BJ (cell line): ENCODE measurements at places on chromosomes 6 and 20.

GRCh38 chr20:24993337-24994185 is 1.0 kb upstream of the APMAP start:
- no peak for DNase-seq

GRCh38 chr20:38658879-38659596 is 57.4 kb downstream of the ARHGAP40 start:
- no peak for DNase-seq

DNA sequence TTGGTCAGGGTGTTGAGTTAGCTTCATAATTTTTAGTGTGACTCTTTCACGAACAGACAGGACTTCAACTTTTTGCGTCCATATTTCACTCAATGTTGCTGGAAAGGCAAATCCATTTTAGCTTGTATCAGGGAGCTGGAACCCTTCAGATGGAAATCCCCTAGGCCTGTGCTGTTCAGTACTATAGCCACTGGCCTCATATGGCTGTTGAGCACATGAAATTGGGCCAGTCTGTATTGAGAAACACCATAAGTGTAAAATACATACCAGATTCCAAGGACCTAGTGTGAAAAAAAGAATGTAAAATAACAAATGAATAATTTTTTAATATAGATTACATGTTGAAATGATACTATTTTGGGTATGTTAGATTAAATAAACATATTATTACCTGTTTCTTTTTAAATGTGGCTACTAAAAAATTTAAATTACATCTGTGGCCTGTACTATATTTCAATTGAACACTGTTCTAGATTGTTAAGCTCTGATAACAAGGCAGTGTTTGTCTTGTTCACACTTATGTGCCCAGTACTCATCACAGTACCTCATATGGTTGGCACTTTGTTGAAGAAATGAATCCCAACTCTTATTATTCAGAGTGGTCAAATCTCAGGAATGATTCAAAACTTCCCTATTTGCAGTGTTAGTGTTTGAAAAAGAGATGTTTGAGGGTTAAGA is 34.3 kb downstream of the CTNNBL1 start:
- no peak for DNase-seq

GRCh38 chr6:143068001-143068400 is 7.3 kb downstream of the AIG1 start:
- DNase-seq = no peak

DNA sequence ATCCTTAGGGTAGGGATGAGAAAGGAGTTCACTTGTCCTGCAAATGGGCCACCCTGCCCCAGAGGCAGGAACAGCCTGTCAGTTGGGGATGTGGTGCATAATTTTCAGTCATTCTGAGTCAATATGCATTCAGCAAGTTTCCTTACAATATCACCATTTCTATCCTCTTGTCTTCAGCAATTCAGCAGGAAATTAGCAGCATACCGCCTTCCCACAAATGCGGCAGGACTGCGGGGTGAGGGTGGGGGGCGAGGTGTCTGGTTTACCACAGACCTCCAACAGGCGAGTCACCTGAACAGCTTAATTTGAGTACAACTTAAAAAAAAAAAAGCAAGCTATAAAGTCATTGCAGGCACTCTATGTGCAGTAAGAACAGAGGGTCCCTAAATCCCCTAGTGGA is 126.8 kb downstream of the MAP3K7 start:
- no peak for DNase-seq

DNA sequence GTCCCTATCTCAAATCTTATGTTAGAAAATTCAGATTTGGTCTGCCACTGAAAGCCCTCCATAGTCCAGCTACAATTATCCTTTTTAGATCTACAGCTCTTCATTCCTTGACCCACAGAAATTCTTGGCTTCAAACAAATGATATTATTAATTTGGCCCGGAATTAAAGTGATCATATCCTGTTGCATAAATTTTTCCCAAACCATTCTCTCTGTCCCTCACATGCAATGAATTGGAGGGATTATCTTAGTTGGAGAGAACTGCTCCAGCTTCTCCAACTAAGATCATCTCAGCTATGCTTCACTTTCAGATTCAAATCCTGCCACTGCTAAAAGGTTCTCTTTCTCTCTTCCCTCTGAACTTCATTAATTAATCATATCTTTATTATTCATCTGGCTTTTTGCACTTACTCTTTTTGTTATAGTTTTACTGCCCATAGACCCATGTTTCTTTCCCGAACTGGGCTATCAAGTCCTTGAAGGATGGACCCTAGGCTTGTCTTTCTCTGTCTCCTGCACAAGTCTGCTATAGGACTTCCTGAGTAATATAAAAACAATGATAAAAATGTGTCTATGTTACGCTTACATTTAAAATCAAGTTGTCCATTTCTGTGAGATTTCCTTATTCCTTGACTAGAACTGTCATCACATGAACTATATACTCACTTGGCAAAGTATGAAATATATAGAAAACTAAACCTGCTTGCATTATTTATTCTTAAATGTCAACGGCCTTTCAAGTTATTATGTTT is 493.9 kb upstream of the MARCKS start:
- DNase-seq = no peak

DNA sequence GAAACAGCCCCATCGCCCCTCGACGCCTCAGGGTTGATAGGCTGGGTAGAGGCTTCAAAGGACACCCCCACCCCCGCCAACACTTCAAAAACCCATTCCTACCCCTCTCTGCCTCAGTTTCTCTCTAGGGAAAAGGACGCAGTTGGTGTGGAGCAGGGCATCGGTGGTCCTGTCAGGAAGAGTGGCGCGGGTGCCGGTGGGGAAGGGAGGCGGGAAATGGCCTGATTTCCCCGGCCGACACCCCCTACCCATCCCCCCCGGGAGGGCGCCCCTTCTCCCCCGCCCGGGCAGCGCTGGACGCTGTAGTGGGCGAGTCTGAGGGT is 367 bp downstream of the NRSN2 start:
- DNase-seq = no peak

DNA sequence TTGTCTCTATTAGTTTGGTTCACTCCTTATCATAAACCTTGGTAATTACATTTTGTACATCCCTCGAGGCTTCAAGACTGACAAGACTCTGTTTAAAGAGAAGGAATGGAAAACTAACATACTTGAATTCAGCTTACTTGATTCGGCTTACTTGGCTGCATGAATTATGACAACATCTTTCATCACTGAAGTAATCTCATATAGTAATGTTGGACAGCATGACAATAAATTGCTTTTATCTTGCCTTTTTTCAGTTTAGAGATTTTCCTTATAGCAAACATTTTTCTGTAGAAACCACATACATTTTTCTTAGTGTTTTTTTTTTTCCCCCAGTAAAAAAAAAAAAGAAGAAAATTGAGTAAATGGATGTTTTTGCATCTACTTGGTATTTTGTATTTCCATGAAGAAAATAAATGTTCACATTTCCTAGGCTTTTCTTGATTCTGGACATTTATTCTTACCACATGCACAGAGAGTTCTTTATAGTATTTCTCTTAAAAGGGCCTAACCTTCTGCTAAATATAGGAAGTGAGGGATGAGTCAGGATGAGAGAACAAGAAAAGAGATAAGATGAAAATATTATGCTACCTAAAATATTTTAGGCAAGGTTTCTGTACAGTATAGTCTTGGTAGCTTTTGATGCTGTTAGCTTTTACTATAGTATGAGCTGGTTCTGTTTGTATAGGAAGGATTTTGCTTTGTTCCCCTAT is 101.0 kb upstream of the HDGFL1 start:
- no peak for DNase-seq

GRCh38 chr6:82365016-82365795 is 1.6 kb downstream of the TPBG start:
- DNase-seq = no peak

GRCh38 chr6:76174722-76175121 is 102.3 kb upstream of the IMPG1 start:
- DNase-seq = no peak

GRCh38 chr6:9373308-9373707 is 938.0 kb upstream of the SLC35B3 start:
- DNase-seq = no peak

- no peak for DNase-seq
Measured at GRCh38 chr6:87421576-87421975, 13.8 kb downstream of the CFAP206 start.

DNA sequence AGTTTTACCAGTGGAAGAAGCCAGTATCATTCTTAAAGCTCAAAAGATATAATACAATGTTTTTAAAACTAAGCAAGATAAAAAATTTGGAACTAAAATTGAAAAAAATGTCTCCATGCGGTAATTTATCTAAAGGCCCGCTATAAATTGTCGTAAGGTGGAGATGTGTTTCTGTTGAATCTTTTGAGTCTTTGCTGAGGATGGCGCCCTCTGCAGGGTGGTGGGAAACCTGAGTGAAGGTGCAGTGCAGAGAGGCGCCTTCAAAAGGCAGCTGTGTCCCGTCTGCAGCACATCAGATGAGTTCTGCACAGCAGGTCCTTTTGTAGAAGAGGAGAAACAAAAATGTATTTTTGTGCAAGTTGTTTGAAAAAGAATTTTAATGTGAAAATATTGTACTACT is 29.4 kb upstream of the KIF25 start:
- DNase-seq = no peak

DNA sequence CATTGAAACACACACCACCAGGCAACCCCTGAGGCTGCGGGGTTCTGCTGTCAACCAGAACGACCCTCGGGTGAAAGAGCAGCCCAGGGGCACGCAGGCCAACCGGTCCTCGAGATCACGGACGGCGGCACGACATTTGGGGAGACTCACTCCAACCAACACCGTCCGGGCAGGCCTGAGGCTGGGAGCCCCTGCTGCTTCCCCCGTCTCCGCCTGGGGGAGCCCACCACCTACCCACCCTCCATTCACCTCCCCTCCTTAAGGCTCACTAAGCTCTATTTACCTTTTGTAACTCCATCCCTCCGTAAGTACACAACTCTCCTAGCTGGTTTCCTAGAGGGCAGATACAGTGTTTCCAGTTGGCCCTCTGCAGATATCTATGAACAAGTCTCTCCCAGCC is 971.3 kb upstream of the DEFB115 start:
- no peak for DNase-seq

DNA sequence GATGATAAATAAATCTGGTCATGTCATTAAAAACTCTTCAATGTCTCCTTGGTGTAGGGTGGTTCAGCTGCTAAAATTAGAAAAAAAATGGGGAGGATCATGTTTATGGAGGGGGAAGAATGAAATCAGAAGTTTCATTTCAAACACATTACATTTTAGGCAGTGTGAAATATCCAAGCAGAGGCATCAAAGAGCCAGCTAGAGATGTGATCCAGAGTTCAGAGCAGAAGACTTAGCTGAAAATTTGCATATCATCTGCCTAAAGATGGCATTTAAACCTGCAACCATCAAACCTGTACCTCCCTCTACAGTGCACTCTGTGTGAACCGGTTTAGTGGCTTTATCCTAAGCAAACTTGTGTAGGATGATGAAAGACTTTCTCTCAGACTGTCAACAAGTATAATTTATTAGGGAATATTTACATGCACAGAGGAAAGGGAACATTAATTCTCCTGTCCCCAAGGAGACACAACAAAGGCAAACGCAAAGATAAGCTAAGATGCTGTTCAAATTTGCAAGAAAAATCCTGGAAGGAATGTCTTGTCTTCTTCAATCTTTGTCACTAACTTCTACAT is 84.8 kb upstream of the PLEKHG1 start:
- no peak for DNase-seq

DNA sequence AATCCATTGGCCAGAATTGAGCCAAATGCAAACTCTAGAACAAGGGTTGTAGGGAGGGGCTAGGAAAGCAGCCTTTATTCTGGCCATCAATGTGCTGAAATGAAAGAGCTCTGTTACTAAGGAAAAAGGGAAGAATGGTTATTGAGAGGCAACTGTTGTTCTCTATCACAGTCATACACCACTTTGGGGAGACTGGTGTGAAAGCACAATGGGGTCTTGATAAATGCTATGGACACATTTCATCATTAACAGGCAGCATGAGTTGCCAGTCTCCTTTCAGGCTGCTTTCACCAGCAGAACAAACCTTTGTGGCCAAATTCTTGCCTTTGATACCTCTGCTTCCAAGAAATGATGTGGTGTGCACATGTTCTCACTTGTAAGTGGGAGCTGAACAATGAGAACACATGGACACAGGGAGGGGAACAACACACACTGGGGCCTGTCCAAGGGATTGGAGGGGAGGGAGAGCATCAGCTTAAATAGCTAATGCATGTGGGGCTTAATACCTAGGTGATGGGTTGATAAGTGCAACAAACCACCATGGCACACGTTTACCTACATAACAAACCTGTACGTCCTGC is 86.2 kb downstream of the CDS2 start:
- DNase-seq = no peak

- no peak for DNase-seq
Measured at GRCh38 chr6:20350215-20350614, 51.5 kb upstream of the E2F3 start.

DNA sequence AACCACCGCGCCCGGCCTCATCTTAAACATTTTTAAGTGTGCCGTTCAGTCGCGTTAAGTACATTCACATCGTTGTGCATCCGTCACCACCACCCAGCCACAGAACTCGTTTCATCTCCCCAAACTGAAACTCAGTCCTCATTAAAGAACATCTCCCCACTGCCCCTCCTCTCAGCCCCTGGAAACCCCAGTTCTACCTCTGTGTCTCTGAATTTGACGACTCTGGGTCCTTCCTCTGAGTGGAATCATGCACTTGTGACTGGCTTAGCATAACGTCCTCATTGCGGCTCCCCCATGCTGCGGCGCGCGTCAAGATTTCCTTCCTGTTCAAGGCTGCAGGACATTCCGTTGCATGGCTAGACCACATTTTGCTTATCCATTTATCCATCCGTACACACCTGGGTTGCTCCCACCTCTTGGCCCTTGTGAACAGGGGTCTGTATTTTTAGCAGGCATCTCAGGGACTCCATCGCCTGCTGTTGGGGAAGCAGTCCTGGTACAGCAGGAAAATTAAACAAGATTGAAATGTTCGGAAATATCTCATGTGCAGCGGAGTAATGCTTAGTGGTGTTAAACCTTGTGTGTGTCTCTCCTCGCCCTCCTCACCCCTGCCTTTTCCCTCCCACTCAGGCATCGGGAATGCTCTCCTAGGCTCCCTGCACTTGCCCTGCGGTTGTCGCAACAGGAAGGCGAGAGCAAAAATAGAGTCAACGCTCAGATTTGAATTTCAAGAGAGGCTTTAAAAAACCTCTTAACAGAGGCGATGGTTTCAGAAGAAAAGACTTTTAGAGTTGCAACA is 127.9 kb downstream of the PXDC1 start:
- no peak for DNase-seq

DNA sequence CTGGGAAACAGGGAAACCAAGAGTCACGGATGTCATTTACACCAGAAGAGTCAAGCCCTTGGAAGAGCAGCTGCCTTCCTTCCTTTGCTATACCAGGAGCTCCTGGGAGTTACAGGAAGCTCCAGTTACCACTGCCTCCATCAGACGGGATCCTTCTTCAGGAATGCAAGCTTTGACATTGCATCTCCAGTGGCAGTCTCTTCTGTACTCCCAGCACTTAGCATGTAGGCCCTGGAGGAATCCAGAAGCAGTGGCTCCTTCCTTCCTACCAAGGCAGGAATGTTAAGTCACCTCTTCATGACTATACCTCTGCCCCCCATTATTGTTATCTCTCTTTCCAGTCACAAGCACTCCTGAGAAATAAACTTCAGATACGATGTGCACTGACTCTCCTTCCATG is 836.0 kb downstream of the MAFB start:
- no peak for DNase-seq
